ENCODE measurements at places on chromosomes 6 and 20.

- no peak for DNase-seq
Observed at GRCh38 chr6:51094271-51094670, 275.6 kb downstream of the TFAP2B start.

DNA sequence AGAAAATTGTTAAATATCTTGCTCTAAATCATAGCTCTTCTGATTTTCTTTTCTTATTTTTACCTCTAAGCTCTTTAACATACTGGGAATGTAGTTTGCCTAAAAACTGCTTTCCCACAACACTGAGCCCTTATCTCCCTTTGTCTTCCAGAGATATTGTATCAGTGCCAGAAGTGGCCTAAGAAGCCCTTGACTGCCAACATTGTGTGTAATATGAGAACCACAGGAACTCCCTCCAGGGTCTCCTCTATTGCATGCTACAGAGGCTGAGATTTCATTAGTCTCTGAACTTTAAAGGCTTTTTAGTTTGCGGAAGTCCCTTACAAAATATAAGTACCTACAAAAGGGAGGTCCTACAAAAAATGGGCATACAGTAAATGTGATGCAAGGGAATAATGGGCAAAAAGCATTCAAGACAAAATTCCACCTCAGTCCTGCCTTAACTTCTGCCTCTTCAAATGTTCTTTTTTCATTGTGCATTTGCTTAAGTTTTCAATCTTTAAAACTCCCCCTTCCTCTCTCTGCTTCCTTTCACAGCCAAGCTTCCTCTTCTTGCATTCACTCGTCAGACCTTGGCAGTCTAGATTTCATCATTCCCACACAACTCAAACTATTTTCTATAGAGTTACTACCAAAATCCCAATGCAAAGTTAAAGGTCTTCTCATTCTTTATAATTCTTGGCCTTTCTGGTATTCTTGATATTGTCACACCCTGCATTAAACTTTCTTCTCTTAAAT lies 76.5 kb downstream of the ADGRG6 start:
- DNase-seq, result no peak

GRCh38 chr6:39215640-39216158 lies 13.6 kb downstream of the KCNK5 start:
- DNase-seq, result no peak

GRCh38 chr6:12250383-12250770 lies 39.8 kb upstream of the EDN1 start:
- no peak for DNase-seq

- no peak for DNase-seq
Observed at GRCh38 chr6:132788658-132789395, 9.6 kb downstream of the SLC18B1 start.

GRCh38 chr6:15515660-15516375 lies 147.0 kb downstream of the DTNBP1 start:
- no peak for DNase-seq

GRCh38 chr6:80502871-80503270 lies 396.4 kb downstream of the BCKDHB start:
- DNase-seq, result no peak

DNA sequence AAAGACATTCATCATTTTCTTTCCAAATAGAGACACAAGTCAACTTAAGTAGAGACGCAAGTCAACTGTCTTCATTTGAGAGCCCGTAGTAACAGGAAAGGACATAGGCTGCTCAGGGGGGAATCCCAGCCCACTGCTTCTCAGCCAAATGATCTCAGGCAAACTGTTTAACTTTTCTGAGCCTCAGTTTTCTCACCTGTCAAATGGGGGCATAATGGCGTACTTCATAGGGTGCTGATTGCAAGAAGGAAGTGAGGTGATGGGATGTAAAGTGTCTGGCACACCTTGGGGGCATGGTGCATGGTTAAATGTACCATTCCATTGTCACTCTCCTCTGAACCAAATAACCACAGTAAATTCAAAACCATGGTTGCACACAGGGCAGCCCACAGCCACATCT lies 96.5 kb downstream of the EYA2 start:
- DNase-seq, result no peak

DNA sequence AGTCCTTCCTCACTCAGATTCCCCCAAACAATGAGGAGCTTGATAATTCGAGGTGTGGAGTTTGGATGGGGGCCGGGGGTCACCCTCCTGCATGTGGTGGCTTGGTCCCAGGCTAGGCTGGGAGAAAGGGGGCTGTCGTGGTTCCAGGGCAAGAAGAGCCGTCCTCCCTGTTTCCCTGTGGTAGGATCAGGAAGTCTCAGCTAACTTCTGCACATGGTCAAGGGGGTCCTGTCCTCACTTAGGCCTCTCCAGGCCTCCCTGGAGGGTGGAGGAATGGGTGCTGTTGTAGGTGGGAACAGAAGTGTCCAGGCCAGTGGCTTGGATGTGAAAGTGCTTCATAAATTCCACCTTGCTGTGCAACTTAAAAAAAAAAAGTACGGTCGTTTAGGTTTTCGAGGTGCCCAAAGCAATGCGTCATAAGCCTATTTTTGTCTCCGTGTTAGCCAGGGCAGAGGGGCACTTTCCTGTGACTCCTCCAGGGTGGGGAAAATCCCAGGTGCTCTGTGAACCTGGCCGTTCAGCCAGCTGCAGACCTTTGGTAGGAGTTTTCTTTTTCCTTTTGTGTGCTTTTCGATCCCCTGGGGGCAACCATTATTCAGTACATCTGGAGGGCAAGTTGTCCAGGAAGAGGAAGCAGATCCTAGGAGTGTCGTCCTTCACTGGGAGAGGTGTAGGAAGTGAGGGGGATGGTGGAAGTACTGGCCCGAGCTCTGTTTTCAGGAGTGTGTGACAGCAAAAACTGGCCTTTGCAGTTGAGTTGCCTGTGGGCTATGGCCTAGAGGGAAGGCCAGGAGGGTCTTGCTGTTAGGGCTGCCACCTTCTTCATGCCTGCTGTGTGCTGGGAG lies 9.6 kb downstream of the IGF2R start:
- no peak for DNase-seq
